ENCODE measurements at places on chromosomes 13 and 19. TPM values are rescaled to one million over a fixed set of nuclear protein-coding genes. Genes with fewer than 3 reads are reported as not detected.

F2RL3 gene
- total RNA-seq = not detected

TNNI3 gene
- total RNA-seq = 9.2 TPM

DNA sequence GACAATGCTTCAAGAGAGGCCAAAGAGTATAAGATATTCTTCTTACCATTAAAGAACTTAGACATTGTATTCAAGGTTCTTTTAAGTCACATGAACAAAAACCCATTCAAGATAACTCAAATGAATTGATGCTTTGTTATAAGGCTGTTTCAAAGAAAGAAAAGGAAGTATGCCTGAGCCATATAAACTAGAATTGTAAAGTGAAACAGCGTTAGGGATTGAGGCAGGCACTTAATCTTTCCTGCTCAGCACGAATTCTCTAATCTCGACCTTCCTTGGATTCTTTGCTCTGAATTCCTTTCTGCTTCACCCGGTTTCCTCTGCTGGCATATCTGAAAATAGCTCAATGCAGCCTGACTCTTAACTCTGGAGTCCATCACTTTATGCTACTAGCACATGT is 595.4 kb downstream of the DIAPH3 start:
- no peak for DNase-seq

- DNase-seq = no peak
These were observed 10.0 kb downstream of the DPF1 start for GRCh38 chr19:38213911-38214625.

DNA sequence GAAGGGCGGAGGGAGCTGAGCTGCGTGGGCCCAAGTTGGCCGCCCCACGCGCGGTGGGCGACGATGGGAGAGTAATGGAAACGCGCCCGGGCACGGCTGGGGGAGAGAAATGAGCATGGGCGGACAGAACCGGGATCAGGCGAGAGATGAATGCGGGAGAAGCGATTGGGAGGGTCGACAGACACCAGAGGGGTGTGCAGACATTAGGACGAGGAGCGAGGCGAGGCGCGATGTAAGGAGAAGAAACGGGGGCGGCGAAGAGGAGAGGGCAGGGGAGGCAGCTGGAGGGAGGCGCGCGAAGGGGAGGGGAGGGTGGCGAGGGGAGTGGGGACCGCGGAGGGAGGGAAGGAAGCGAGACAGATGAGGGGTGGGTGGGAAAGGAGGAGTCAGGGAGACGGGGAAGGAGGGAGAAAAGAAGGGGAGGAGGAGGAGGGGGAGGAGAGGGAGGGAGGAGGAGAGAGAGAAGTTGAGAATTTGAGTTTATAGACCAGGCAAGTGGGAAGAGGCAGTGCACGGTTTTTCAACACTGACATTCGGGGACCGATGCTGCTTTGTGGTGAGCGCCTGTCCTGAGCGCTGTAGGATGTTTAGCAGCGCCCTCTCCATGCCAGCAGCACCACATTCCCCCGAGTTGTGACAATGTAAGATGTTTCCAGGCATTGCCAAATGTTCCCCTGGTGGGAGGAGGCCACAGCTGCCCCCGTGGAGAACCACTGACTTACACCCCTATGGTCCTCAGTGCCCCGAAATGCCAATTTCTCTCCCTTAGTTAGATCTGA is at the start of gene SHISA7:
SHISA7 (minus strand) TSS at position 256 of the 779 bp plus-strand sequence. CDS start 437 bp downstream, outside the sequence.
- DNase-seq = no peak

DNA sequence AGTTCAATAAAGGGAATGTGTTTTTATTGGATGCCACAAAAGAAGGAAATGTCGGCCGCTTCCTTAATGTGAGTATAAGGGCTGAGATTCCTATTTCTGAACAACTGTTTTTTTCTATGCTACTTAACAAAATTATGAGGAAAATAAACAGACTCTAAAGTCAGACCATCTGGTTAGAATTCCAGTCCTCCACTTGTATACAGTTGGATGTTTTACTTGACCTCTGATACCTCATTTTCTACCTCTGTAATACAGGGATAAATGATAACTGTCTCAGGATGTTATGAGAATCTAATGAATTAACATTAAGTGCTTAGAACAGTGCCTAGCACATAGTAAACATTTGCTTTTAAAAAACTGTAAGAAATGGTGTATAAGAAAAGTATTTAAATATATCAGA is 7.2 kb upstream of the PHF11 start:
- DNase-seq = no peak

DNA sequence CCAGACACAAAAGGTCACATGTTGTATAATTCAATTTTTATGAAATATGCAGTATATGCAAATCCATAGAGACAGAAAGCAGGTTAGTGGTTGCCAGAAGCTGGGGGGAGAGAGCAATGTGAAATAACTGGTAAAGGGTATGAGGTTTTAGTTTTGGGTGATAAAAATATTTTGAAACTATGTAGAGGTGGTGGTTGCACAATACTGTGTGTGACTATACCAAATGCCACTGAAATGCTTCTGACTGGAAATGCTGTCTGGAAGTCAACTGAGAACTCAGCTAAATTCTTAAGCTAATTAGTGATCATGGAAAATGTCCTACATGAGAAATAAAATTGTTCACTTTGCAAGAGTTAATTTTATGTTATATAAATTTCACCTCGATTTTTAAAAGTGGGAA is 65.3 kb upstream of the RXFP2 start:
- no peak for DNase-seq

ZNF560 gene
- total RNA-seq = not detected

DNA sequence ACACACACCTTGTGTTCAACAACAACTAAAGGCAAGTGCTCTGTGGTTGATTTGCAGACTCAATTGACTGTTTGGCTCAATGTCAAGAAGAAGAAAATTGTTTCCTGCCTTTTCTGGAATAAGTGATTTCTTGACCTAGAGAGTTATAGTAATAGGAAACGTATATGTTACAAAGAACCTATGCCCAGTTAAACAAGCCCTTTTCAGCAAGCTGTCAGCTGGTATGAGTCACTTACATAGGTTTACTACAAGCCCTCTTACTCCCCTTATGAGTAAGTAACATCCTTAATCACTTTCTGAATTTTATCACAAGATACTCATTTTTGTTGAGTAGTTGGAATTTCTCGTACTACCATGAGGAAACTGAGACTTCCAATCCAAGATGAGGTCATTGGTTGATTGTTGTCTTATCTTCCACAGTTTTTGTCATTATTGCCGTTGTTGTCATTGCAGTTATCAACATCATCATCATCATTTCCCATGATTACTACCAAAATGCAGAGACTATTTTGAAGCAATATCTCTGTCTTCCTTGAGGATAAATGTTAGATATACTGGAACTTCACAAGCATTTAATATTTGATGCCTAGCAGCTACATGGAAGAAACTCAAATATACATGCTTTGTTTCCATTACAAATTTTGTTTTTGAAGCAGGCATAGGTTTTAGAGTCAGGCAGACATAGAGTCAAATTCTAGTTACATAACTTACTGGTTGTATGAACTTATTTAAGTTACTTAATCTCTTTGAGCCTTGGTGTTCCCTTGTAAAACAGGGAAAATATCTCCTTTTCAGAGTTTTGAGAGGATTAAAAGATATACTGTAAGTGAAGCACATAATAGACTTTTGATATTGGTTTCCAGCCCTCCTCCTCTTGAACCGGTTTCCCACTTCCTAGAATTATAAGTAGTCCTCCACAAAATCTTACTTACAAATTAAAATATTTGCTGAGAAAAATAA is 106.0 kb downstream of the RAP2A start:
- DNase-seq = no peak

GRCh38 chr19:28608292-28608691 is 604.7 kb downstream of the UQCRFS1 start:
- DNase-seq = no peak

CDC37 gene
- 124 TPM for total RNA-seq

TFPT gene
- total RNA-seq = 15.5 TPM

GRCh38 chr19:34432797-34433196 is 4.6 kb downstream of the UBA2 start:
- DNase-seq = peak; percentile 45

GRCh38 chr19:50486823-50487515 is 10.3 kb upstream of the GARIN5A start:
- DNase-seq = peak; percentile 97

DNA sequence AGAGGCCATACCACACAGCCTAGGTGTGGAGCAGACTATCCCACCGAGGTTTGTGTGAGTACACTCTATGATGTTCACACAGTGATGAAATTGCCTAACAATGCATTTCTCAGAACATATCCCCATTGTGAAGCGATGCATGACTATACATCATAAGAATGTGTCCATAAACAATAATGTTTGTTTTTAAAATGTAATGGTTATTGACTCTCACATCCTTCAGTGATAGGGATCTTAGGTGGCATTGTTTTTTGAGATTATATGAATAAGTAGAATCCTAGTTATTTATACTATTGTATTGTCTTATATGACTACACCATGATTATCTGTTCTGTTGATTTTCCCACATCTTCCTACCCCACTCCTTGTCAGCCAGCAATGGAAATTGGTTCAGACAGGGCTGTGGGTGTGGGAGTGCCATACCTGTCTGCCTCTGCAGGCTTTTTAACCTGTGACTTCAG is 13.6 kb downstream of the CCNA1 start:
- DNase-seq = no peak

DNA sequence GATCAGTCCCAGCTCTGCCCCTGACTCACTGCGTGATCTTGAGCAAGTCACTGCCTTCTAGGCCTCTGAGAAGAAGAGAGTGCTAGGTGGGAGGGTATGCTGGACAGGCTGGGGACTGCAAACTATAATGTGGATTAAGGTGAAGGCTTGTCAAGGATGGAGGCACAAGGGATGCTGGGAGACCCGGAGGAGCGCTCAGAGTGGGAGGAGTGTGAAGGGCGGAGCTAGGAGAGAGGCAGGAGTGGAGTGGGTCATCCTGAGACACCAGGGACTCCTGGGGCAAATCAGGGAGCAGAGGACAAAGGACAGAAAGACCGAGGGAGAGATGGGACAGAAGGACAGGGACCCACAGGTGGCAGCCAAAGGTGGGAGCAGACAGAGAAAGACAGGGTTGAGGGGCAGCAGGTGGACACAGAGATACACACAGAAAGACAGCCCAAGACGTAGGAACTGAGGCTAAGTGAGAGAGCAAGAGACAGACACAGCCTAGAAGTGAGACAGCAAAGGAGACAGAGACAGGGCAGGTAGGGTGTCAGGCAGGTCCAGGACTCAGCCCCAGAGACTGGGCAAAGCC is 2.6 kb downstream of the GRIK5 start:
- no peak for DNase-seq

GRCh38 chr13:110214637-110215036 is 92.3 kb downstream of the COL4A1 start:
- DNase-seq = no peak

DNA sequence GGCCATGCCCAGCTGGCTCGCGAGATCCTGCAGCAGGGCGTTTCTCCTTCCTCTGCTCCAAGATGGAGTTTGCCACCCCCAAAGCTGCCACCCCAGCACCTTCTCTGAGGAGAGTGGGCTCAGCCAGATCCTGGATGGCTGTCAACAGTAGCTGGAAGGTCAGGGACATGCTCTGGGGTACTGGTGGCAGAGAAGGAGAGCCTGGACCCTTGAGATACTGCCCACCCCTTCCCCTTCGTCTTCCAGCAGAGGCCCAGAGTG is 11.6 kb downstream of the IRGC start:
- no peak for DNase-seq

- DNase-seq = no peak
These were observed 19.4 kb downstream of the DYRK1B start for GRCh38 chr19:39814595-39814994.

GRCh38 chr19:35317464-35318043 is 11.4 kb upstream of the CD22 start:
- DNase-seq = no peak

DNA sequence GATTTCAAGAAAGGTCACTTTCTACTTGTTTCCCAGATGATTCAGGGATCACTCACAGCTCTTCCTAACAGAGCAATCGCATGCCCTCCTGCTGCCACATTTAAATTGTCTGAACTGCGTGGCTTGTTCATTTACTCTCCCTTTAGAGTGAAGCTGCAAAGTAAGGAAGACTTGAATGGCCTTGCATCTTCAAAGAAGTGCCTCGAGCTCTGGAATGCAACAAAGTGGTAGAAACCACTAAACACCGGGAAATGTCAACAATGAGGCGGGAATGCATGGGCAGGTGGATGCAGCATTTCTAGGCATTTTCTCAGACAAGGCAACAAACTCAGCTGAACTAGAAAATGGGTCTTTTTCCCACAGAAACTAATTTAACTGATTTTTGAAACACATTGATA is 10.3 kb upstream of the DACH1 start:
- DNase-seq = peak; percentile 78

- peak; percentile 68 for DNase-seq
These were observed 24.4 kb downstream of the SLC25A15 start for GRCh38 chr13:40813667-40814454.

GRCh38 chr13:110339263-110339662 is 32.2 kb downstream of the COL4A2 start:
- DNase-seq = no peak

DNA sequence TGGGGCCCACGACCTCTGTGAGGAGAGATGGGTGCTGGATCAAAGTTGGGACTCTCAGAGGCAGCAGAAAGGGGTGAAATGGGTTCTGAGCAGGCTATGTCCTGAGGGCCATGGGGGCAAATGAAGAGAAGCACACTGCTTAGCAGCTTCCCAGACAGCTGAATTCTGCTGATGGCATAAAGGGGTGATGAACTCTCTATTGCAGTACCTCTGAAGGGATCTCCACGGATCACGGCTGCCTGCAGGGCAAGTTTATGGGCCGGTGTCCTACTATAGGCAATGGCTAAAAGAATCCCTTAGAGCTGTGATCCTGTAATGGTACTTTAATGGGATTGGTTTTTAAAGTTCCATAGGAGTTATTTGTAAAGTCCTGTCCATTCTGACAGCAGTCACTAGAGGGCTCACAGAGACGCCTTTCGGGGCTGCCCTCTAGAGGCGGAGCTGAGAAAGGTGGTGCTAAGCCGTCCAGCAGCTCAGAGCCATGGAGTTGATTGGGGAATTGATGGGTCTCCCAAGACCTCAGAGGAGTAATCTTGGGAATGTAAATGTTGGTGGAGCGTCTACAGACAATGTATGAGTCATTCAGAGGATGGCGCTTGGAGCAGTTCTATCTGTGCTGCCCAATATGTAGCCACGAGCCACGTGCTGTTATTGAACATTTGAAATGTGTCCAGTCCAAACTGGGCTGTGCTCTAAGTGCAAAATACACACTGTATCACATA is 287.3 kb downstream of the COG6 start:
- DNase-seq = peak; percentile 93

GRCh38 chr13:79815041-79815440 is 334.1 kb downstream of the NDFIP2 start:
- no peak for DNase-seq

DNA sequence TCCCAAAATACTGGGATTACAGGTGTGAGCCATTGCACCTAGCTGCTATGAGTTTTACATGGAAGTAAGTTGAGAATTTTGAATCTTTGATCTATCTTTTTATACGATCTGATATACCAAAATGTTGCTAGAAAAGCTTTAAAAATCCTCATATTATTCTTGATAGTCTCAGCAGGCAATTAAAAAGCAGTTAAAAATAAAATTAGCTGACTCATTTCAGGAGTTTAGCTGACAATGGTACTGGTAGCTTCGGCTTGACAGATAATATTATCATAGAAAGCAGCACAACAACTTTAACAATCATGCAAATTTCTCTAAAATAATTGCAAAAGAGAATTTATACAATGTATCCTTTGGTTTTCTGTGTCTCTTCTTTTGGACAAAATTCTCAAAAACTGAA is 9.6 kb upstream of the FOXO1 start:
- no peak for DNase-seq

- DNase-seq = no peak
These were observed 483.3 kb upstream of the SPRY2 start for GRCh38 chr13:80824229-80824628.
